ENCODE measurements at places on chromosomes 5 and 9.
A peak's percentile ranks its signal among the peaks of the same experiment; 100 is the strongest.

GRCh38 chr5:157952374-157952685 lies 93.4 kb upstream of the CLINT1 start:
- no peak for DNase-seq

DNA sequence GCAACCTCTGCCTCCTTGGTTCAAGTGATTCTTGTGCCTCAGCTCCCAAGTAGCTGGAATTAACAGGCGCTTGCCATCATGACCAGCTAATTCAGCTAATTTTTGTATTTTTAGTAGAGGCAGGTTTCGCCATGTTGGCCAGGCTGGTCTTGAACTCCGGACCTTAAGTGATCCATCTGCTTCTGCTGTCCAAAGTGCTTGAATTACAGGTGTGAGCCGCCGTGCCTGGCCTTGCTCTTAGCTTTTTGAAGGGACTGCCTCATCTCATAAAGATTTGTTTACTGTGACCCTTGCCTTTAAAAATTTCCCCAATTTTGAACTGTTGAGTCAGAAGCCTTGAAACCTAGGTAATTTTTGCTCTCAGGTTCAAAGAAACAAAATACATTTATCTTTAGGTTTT lies 17.3 kb downstream of the GPBP1 start:
- DNase-seq, result no peak

DNA sequence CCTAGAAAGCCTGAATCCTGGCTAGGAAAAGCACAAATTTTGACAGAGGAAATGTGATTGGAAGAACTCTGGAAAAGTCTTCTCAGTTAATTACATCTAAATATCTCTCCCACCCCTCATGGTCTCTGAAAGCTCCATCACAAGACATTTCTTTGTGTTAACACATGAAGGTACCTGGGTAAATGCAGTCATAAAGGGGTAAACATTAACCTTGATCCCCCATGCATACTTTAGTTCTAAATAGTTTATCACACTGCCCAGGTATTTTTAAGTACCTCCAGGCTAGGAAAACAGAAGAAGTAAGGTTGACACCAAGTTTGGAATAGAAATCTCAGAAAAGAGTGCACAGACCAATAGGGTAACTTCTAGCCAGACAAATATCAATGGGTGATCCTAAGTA lies 334.5 kb downstream of the PIK3R1 start:
- no peak for DNase-seq

DNA sequence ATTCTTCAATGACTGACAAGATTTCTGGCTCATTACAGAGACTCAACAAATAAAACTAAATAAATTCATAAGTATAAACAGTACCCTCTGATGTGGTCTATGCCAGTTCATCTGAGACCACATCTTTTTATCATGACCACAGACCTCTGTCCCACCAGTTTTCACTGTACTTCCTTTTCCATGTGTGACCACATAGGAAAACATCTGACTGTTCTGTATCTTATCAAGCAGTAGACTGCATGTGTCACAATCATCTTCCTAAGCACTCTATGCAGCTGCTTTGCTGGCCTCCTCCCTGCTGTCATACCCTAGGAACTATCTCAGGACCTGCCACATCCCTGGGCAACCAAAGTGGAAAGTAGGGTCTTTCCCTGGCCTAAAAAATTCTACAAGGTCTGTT lies 205.0 kb upstream of the ZNF462 start:
- DNase-seq, result no peak

DNA sequence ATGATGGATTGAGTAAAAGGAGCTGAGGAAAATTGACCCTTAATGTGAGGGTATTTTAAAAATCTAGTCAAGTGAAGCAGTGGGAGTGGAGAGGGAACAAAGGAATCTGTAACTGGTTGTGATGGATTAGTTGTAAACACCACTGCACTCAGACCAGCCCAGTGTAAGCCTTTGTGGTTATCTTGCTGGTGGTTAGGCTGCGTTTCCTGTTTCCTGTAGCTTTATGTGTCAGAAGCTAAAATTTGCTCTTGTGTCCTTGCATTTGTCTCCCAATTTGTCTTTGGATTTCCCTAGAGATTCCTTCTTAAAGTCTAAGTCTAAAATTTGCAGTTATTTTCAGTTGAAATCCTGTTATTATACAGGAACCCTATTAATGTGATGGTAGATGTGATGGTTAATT lies 6.3 kb downstream of the IFNA21 start:
- DNase-seq, result no peak

- peak; percentile 50 for DNase-seq
Measured at GRCh38 chr5:45038366-45038987, 229.7 kb downstream of the MRPS30 start.

DNA sequence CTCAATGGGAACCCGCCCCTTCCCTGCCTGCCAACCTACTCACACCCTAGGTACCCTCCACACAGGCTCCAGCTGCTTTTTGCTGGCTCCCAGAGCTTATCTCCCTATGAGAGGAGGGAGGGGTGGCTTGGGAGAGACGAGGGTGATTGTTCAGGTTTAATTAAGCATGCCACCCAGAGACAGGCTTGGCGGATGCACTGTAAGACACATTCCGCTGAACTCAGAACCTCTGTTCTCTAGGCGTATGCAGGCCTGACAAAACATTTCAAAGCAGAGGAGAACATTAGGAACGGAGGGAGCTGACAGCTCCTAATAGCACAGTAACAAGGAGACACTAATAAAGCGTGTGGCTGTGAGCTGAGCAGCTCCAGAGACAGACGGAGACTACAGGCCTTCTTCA lies 80.1 kb downstream of the TRIM32 start:
- DNase-seq, result peak; percentile 83

DNA sequence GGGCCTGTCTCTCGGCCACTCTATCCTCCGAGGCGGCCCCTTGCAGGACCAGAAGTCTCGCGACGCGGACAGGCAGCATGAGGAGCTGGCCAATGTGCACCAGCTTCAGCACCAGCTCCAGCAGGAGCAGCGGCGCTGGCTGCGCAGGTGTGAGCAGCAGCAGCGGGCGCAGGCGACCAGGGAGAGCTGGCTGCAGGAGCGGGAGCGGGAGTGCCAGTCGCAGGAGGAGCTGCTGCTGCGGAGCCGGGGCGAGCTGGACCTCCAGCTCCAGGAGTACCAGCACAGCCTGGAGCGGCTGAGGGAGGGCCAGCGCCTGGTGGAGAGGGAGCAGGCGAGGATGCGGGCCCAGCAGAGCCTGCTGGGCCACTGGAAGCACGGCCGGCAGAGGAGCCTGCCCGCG lies 283.5 kb downstream of the ARHGEF28 start:
- DNase-seq, result no peak
